ENCODE measurements at places on chromosomes 11 and 22.
A peak's percentile ranks its signal among the peaks of the same experiment; 100 is the strongest.

DNA sequence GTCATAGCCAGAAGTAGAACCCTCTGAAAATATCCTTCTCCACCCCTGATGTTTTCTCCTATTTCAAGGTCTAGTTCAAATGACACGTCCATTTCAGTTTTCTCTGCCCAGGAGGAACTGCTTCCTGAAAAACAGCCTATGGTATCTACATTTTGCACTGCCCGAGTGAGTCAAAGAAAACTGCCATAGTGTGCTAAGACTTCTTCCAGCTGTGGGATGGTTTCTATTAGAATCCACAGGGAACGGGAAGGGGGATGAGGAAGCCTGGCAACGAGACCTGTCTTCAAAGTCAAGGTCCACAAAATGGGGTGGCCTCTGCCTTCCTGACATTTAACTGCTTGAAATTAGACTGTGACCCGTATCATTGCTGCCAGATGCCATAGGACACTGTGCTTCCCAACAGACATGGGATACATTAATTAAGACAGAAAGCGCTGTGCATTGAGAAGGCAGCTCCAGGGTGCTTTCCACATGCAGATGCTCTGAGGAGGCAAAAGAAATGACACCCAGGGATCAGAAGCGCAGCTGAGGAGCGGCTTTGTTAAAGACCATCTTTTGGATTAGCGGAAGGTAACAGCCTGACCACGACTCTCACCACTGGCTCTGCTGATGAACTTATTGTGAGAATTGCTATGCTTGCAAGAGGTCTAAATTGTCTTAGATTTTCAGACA lies 39.4 kb upstream of the NUP50 start:
- DNase-seq: no peak

DNA sequence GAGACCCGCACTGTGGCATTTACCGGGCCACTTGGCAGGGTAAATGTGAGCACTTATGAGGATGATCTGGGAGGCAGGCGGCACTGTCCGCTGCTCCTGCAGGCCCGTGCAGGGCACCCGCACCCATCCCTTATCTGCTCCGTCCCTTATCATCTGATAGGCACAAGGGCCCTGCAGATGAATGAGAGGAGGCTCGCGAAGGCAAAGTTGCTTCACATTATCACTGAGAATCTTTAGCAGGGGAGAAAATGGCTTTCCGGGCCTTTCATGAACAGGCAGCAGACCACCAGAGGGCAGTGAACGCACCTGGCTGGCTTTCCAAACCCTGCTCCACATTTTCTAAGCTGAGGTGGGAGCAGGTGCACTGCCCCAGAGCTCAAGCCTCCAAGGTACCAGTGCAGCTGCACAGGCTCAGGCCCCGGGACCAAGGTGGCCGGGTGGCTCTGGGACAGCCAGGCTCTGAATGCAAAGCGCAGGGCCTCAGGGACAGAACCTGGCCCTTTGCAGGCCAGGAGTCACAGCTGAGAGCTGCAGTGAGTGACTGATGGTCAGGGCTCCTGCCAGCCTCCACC lies 165.6 kb downstream of the SHANK2 start:
- peak; percentile 65 for DNase-seq

DNA sequence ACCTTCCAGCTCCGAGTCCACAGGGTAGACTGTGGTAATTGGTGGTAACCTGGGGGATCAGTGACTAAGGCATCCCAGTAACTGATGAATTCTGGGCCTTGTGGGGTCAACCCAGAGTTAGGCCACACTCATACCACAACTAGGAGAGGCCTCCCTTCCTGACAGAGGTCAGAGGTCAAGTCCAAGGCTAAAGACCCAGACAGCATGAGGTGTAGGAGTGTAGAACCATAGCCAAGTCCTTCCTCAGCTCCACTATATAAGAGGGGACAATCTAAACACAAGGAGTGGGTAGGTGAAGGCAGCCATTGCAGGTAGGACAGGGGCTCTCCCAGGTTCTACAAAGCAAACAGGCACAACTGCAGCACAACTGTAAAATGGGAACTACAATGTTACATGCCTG lies 4.6 kb downstream of the AP1B1 start:
- DNase-seq: no peak

DNA sequence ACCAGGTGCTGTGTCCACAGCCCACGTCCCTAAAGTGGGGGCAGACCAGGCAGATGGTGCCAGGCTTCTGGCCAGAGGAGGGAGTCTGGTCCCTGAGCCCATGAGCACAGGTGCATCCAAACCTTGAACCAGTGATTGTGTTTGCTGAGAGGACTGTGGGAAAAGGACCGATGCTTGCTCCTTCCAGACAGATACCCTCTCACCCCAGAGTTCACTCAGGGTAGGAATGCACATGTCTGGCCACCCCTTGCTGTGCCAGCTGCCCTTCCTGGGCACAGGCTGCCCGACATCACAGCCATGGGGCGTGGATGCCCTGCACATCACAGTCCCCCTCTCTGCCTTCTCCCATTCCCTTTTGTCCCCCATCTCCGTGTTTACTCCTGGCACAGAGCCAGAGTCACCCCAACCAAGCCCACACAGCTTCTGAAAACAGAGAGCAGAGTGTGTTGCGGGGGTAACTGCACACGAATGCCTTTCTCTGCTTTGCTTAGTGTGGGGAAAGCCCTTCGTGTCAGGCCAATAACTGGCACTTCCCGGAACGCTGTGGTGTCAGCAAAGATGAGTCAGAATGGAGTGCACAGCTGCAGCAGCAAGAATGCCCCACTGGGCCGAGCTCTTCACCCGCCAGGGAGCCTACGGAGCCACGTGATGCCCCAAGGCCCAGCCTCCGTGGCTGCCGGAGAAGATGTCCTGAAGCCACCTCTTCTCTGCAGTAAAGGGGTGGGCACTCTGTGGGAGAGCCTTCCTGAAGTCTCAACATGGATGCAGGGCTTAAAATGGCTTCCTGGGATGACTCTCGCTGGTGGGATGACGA lies 7.6 kb downstream of the CARS1 start:
- no peak for DNase-seq

- no peak for DNase-seq
These were observed 39.6 kb downstream of the NAT10 start for GRCh38 chr11:34145073-34145472.

- DNase-seq: no peak
These were observed 40.4 kb downstream of the DRG1 start for GRCh38 chr22:31439808-31440207.

Data from NCI-H510A (cell line).